CD4-positive, alpha-beta T cell treated with Interleukin-6 for 4 hours (primary cell): ENCODE measurements at places on chromosomes 7 and 10.
A peak's percentile ranks its signal among the peaks of the same experiment; 100 is the strongest.

- no peak for DNase-seq
These were observed 444.3 kb upstream of the VSTM2A start for GRCh38 chr7:54097886-54098285.

DNA sequence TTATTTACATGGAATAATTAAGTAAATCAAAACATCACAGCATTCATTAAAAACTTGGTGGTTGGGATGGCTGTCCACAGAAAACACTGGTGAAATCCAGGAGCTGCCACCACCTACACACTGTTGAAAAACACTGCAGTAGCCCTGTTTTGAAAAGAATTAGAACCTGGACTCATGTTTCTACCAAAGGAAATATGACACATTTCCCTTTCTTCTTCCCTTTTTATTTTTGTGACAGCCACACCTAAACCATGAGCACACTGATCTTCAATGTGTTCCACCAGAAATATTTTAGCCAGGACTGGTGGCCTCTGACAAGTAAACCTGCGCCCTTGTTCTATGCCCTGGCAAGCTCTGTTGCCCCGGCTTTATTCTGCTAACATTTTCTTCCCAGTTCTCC lies 3.3 kb downstream of the TMEM140 start:
- no peak for DNase-seq

- DNase-seq, result peak; percentile 63
These were observed 4.9 kb downstream of the TRIM8 start for GRCh38 chr10:102648889-102649796.

- DNase-seq, result no peak
These were observed 46.1 kb downstream of the CAMK2B start for GRCh38 chr7:44279286-44279685.

GRCh38 chr10:3169673-3170072 lies 2.9 kb downstream of the PITRM1 start:
- no peak for DNase-seq

DNA sequence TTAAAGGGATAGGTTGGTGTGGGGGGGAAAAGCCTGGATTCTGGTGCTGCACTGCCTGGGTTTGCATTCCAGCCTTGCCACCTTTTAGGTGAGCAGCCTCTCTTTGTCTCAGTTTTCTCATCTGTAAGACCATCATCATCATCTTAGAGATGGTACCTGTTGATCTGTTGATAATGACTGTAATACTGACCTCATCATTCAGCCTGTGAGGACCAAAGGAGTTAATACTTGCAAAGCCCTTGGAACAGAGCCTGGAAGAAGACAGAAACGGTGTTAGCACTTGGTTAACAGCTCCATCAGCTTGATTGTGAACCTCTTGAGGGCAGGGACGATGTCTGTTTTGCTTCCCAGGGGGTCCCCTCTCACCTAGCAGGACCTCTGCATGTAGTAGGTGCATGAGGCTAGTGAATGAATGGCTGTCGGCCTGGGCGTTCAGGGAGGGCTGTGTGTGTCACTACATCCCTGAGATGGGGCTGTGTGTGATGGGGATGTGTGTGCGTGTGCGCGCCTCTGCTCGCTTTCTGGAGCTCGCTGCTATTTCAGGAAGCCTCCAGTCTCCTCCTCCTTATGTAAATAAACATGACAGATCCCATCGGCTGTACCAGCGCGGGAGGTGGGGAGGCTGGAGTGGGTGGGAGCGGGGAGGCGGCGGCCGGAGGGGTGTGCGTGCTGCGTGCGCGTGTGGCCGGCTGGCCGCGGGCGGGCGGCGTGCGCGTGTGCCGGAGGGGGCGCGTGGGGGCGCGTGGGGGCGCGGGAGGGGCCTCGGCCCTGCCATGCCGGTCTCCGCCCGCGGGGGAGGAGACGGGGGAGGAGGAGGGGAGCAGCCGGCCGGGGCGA lies 61.2 kb downstream of the NEURL1 start:
- DNase-seq, result peak; percentile 29

- no peak for DNase-seq
These were observed 88.5 kb downstream of the AKR1D1 start for GRCh38 chr7:138164804-138165203.
